ENCODE measurements at places on chromosomes 11 and 22.

- DNase-seq: no peak
Measured at GRCh38 chr11:121650351-121651256, 197.8 kb upstream of the SORL1-AS1 start.

DNA sequence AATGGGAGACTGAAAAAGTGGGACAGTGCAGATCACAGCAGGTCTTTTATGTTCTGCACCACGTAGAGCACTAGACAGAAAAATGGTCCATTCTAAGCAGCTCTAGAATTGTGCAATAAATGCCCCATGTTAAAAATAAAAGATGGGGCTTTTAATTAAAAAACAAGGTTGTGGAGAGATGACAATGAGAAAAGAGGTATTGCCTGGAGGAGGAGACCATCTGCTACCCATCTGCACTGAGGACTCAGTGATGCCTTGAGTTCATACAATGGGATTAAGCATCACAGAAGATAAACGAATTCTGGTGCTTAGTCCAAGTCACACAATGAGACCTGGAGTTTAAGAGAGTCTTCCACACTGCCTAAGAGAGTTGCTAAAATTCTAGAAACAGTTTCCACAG lies 73.6 kb downstream of the PAK1 start:
- peak; percentile 62 for DNase-seq

DNA sequence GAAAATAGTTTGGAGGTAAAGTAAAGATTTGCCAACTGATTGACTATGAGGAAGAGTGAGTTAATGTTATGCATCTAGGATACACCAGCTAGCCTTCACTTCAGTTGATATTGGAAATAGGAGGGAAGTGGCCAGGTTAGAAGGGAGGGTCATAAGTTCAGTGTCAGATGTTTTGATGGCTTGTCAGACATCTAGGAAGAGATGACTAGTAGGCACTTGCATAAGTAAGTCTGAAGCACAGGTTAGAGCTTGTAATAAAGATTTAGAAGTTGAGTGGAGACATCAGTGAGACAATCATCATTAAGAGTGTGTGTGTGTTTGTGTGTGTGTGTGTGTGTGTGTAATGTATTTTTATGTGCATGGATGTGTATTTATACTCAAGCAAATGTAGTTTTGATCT lies 146.1 kb downstream of the OR4C45 start:
- DNase-seq: no peak

GRCh38 chr11:20027556-20028013 lies 132.7 kb downstream of the DBX1 start:
- no peak for DNase-seq

- DNase-seq: no peak
Measured at GRCh38 chr22:42414565-42415303, 17.5 kb downstream of the NFAM1 start.

DNA sequence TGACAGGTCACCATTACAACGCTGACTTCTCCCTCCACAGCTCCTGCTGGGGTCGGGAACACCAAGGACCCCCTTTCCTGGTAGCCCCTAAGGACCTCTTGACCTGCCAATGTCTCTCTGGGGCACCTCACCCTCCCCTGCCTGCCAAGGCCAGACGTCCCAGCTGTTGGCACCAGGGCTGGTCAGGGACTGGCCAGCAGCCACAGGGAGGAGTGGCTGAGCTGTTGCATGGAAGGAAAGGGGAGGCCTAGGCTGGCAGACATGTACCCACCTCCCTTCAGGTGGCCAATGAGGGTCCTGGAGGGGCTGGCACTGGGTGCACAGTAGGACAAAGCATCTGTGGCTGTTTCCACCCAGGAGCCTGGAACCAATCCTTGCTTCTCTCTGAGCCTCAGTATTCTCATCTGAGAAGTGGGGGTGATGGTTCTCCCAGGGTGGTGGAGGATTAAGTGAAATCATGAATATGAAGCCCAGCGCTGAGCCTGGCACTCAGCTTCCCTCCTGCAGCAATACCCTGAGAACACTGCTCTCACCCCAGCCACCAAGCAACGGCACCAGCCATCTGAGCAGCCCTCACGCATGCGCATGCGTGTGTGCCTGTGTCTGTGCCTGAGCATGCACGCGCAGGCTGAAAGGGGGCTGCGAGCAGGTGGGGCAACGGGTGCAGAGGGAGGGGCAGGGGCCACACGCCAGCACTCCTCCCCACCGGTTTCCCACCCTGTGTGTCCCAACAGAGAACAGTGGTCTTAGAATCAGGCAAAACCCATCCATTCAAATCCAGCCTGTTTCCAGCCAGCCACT lies 5.9 kb downstream of the KCNJ4 start:
- no peak for DNase-seq

Measured in NCI-H1694 treated with DMSO at 0.1 percent for 48 hours (cell line).